Activated CD4-positive, alpha-beta T cell treated with anti-CD3 and anti-CD28 coated beads, Interleukin-2, Interleukin-4, amounts not matched to agents 100 ng/mL and 50 ng/mL, durations not matched to agents 16 hours and 8 hours (primary cell): ENCODE measurements at places on chromosomes 1 and 21.

DNA sequence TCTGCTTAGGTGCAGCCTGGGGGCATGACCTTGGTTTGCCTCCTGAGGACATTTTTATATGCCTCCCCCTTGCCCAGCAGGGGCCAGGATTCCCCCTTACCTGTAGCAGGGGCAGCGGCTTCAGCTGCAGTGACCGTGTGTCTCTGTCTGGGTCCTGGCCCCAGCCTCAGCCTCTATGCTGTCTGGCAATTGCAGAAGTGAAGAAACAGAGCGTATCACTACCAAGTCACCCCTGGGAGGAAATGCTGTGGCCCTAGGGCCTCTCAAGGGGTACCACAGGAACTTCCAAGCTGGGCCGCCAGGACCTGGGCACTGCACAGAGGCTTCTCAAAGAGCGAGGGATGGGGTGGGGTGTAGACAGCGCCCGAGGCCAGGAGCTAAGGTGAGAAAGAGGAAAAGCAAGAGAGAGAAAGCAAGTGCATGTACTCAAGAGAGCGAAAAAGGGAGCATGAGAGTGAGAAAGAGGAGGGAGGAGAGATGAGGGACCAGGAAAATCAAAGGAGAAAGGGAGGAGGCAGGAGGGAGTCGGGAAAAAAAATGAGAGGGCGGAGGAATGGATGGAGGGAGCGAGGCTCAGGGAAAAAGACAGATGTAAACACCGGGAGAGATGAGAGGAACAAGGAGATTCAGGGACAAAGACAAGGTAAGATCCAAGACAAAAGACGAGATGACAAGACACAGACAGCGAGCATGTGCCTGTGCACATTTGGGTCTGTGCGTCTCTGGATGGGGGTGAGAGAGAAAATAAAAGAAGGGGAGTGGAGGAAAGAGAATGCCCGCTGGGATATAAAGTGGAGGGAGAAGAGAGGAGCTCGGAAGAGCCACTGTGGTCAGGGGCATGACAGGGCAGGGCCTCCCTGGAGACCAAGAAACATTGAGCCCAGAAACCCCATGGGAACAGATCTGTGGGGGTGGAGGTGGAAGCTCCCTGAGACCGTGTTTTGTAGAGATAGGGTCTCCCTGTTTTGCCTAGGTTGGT, at the start of gene PTAFR:
TSS of gene PTAFR (minus strand) at position 199 of the 979 bp plus-strand sequence. CDS start 25,669 bp downstream, outside the sequence.
- DNase-seq = no peak

- DNase-seq = no peak
Observed at GRCh38 chr1:55285834-55286233, 70.7 kb upstream of the USP24 start.

- no peak for DNase-seq
Observed at GRCh38 chr1:222107267-222107666, 365.4 kb upstream of the DUSP10 start.

DNA sequence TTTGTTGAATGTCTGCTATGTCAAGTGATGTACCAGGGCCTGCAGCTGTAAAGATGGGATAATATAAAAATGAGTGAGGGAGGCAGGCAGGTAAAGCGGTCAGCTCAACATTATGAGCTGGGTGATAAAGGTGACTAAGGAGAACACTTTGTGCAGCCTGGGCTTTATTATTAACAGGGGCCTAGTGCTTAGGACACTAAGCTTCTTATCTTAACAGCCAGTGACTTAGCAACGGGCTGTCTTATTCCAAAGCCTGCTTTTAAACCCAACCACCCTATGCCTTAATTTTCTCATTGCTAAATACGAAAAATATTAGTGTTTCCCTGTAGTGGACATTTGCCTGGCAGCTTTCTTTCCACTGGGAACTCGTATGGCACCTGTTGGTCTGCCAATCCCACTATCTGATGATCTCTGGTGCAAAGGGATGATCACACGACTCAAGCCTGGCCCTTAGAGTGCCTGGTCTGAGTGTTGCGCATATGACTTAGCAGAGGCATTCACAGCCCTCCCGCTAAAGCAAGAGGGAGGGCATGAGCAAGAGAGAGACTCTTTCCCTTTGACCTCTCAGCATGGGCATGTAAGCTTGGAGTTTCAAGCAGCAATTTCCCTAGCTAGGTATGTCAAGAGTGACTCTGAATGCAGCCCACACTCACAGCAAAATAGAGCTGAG, 98.6 kb upstream of the PAPPA2 start:
- DNase-seq = no peak

DNA sequence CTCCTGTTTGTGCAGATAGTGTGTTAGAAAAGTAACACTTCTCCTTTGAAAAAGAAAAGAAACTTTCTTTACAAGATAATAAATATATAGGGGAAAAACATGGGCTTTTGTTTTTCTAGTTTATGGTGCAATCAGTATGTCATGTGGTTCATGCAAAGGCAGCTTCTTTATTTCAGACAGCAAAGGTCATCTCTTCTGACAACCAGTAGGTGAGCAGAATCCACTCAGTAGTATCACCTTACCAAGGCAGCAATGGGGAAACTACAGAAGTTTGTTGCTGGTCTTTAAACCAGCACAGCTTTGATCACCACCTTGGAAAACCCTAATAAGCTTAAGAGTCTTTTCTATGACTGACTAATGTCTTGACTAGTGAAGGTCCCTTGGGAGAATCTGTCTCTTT, 13.0 kb upstream of the SAMSN1 start:
- no peak for DNase-seq

- DNase-seq = no peak
Observed at GRCh38 chr1:6591222-6591621, 11.4 kb downstream of the ZBTB48 start.

- no peak for DNase-seq
Observed at GRCh38 chr1:201917362-201918033, 28.8 kb downstream of the SHISA4 start.

DNA sequence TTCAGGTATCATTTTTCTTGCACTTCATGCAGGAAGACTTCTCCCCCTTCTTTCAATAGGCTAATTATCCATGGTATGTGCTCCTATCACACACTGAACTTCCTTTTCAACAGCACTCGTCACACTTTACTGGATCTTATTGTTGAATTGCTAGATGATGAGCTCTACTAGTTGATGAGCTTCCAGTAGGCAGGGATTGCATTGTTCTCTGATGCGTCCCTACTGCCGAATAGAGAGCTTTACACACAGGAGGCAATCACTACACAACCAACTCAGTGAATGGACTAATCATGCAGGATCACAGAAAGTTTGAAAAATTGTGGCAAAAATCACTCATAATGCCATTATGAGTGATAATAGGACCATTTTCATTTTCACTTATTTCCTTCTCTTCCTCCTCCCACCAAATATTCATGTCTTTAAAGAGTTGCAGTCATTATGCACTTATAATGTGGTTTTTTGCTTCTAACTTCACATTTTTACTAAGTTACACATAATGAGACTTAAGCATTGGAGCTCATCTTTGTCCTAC, 128.1 kb upstream of the ZNF648 start:
- DNase-seq = peak; percentile 40

- no peak for DNase-seq
Observed at GRCh38 chr1:1345384-1345783, 3.8 kb downstream of the DVL1 start.
